ENCODE measurements at places on chromosomes 11 and 22.

GRCh38 chr11:87819151-87819550, 356.1 kb downstream of the RAB38 start:
- DNase-seq = no peak

DNA sequence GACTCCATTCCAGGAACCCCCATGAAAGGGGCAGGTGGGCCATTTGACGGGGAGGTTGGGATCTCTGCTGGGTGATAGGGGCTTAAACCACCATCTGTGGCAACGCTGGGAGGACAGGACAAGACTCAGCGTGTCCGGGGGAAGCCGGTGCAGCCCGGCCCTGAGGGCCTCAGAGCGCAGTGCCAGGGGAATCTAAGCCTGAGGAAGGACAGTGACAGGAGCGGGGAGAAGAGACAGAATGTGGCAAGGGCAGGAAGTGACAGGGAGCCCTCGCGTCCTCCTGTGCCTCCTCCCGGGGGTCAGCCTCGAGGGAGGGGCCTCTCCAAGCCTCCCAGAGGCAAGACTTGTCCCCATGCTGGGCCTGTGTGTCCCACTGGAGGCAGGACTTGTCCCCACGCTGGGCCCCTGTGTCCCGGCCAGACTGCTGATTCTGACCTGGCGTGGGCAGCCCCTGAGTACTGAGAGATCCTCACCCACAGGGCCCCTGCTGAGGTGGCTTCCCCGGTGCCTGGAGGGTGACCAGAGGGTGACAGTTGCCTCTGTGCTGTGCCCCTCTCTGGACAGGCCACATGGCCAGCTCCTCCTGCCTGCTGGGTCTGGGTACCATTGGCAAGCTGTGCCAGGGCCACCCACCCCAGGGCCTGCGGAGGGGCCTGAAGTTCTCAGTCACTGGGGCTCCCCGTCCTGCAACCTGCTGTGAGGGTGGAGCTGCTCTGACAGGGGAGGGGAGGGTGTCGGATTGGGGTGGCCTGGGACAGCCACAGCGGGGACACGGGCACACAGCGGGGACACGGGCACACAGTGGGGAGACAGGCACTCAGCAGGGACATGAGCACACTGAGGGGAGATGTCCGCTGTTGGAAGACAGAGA, 676.2 kb downstream of the BRD1 start:
- DNase-seq = no peak

DNA sequence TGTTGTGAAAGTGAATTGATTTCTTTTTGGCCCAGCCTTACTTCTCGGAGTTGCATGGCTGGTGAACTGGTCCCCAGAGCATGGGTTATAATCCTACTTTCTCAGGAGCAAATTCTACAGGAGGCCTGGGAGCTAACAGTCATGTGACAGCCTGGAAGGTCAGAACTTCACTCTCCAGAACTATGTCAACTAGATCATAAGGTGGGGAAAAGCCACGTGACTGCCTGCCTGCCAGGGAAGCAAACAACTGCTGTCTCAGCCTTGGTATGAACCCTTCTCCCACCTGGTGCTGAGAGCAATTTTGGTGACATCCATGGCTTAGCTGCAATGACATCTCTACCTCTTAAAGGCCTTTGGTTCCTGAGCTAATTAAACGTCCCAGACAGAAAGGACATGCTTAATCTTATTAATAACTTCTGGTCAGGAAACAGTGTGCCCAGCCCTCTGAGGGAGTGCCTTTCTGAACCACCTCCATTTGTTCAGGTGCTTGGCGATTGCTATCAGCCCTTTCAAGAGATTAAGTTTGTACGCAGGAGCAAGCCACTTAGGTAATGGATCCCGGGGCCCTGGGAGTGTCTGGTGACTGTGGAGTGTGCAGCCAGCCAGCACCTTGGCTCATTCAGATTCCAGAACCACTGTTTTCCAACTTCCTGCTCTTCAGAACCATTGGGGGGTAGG, 1.4 kb upstream of the CREB3L1 start:
- DNase-seq = no peak

DNA sequence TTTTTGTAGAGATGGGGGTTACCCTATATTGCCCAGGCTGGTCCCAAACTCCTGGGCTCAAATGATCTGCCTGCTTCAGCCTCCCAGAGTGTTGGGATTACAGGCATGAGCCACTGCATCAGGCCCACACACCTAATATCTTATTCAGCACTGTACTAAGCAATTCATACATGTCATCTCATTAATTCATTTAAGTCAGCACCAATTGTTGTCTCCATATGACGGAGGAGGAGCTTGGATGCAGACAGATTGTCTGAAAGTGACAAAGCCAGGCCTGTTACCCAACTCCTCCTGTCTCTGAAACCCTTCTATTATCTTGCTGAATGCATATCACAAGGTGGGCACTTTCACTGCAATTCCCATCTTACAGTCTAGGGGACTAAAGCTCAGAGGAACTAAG, 57.5 kb upstream of the ALX4 start:
- DNase-seq = no peak

- DNase-seq = no peak
Measured at GRCh38 chr11:130525307-130525706, 76.9 kb downstream of the ADAMTS15 start.

GRCh38 chr11:1648653-1649420, 19.3 kb downstream of the KRTAP5-5 start:
- DNase-seq = no peak

GRCh38 chr11:5004424-5005274, 10.0 kb downstream of the OR51L1 start:
- DNase-seq = no peak

DNA sequence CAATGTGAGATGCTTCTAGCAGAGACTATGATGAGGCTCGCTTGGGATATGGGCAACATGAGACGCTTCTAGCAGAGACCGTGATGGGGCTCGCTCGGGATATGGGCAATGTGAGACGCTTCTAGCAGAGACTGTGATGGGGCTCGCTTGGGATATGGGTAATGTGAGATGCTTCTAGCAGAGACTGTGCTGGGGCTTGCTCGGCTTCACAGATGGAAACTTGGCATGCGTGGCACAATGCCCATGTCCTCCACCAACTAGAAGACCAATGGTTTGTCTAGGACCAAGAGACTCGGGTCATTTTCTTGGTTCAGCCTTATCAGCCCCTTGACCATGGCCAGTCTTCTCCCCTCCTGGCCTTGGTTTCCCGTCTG, 7.1 kb downstream of the MYEOV start:
- DNase-seq = no peak

- DNase-seq = peak; percentile 75
Measured at GRCh38 chr22:30044369-30044768, 35.9 kb upstream of the HORMAD2 start.

- DNase-seq = no peak
Measured at GRCh38 chr11:90500922-90501568, 278.2 kb upstream of the CHORDC1 start.

- no peak for DNase-seq
Measured at GRCh38 chr11:115710980-115711379, 206.8 kb upstream of the CADM1 start.

- no peak for DNase-seq
Measured at GRCh38 chr22:20998411-20999336, 3.2 kb downstream of the THAP7 start.

DNA sequence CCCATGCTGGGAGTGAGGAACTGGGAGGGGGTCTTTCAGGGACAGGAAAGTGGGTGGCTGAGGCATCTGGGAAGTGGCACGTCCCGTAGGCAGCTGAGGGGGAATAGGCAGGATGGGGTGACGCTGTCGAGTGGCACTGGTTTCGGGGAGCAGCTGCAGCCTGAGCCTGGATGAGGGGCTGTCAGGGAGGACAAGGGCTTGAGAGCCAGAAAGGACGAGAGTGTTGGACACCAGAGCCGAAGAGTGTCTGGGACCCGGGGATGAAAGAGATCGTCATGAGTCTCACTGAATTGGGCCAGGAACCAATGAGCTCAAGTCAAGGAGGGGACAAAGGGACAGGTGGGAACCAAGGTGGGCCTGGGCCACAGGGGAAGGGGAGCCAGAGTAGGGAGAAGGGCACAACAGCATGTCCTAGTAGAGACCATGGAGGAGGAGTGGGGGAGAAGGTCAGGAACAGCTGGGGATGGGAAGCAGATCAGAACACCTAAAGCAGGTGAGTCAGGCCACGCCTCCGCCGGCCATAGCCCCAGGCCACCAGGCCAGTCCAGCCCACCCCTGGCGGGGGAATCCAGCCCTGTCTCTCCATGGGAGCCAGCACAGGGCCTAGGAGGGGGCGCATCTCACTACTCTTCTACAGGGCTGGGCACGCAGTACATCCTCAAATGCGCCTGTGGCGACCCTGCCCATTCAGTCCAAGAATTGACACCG, 4.2 kb downstream of the RAB3IL1 start:
- DNase-seq = no peak

GRCh38 chr22:36405221-36405661, 17.5 kb upstream of the MYH9 start:
- DNase-seq = no peak

- no peak for DNase-seq
Measured at GRCh38 chr11:27391331-27392015, 28.5 kb upstream of the CCDC34 start.

DNA sequence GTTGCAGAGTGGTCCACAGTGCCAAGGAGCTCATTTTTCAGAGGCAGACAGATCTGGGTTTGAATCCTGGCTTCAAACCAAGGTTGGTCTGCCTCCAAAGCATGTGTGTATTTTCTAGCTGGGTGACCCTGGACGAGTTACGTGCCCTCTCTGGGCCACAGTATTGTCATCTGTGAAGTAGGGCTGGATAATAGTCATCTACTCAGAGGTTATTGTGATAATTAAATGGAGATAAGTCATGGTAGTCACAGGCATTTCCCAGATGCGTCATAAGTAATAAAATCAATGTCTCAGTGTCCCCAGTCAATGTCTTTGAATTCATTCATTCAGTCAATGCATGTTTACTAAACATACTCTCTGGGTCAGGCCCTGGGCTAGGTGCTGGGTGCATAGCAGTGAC, 8.6 kb downstream of the OMP start:
- DNase-seq = no peak

- DNase-seq = no peak
Measured at GRCh38 chr11:1920909-1921573, 1.5 kb downstream of the TNNT3 start.
